ENCODE measurements at places on chromosomes 16 and 17.

DNA sequence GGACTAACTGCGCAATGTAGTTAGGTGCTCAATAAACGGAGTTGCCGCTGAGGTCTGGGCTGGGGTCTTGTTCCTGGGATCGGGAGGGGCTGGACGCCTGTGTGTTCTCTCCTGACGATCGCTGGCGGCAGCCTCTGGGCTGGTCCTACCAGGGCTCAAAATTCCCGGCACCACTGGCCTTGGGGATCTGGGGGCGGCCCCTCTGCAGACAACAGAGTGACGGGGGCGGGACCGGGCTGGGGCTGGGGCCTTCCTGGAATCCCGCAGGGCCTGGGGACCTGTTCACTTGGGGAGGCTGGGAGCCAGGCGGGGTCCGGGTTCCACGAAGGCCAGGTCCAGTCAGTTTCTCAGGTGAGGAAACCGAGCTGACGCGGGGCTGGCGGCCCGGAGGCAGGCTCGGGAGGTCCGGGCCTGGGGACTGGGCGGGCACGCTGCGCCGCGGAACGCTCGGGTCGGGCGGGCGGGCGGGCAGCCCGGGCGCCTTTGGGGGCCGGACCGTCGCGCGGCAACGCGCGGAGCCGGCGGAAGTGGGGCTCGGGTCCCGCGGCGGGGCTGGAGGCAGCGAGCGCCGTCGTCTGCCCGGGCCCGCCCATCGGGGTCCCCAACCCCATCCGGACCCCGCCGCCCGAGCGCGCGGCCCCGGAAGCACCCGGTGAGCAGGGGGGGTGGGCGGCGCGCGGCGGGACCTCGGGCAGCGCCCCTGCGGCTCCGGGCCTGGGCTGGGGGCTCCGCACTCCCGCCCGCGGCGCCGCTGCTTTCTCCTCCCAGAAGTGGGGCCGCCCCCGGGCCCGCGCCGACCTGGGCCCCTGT, at the start of gene PIGQ:
Gene PIGQ (plus strand): TSS at position 524 of the 810 bp plus-strand sequence. CDS start 4,107 bp downstream, outside the sequence.
- peak; percentile 85 for DNase-seq

GRCh38 chr17:5816491-5817070, 232.3 kb upstream of the NLRP1 start:
- DNase-seq, result no peak

GRCh38 chr17:13333661-13334060, 268.1 kb downstream of the HS3ST3A1 start:
- no peak for DNase-seq

- no peak for DNase-seq
These were observed 66.2 kb downstream of the MYH13 start for GRCh38 chr17:10306585-10306984.
